ENCODE measurements at places on chromosomes 13 and 19.
A peak's percentile ranks its signal among the peaks of the same experiment; 100 is the strongest.

GRCh38 chr13:69324090-69324886 is 783.3 kb upstream of the ATXN8OS start:
- no peak overlapping the region for H3K4me3 ChIP-seq
- no peaks in the 10 kb centered on the region for H3K27me3 ChIP-seq
- H3K4me1 ChIP-seq, result no peaks in the 10 kb centered on the region
- H3K36me3 ChIP-seq, result no peaks in the 10 kb centered on the region
- no peak for DNase-seq
- H3K27ac ChIP-seq, result no peak overlapping the region

- no peak for DNase-seq
- H3K36me3 ChIP-seq, result peaks cover 44% of the 10 kb centered on the region
- H3K4me1 ChIP-seq, result peaks cover 19% of the 10 kb centered on the region
- H3K27me3 ChIP-seq, result no peaks in the 10 kb centered on the region
- no peak overlapping the region for H3K4me3 ChIP-seq
These were observed 92.1 kb downstream of the USP12 start for GRCh38 chr13:27079421-27079958.

DNA sequence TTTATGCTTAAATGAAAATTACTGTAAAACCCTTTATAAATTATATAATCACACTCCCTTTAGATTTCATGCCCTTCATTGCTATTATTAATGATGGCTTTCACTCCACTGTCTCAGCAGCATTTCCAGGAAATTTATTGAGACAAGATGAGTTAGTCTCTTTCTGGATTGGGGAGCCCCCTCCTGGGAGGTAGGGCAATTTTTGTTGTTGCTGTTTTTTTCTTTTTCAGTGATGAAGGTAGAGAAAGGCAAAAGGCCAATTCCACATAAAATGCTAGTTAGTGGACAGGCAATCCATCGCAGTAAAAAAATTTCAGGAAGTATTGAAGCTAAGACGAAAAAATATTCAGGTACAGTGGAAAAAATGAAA is 80.2 kb downstream of the TEX26 start:
- H3K4me3 ChIP-seq, result no peak overlapping the region
- H3K27ac ChIP-seq, result no peak overlapping the region
- H3K4me1 ChIP-seq, result peaks cover 4% of the 10 kb centered on the region
- no peaks in the 10 kb centered on the region for H3K36me3 ChIP-seq
- no peak for DNase-seq

DNA sequence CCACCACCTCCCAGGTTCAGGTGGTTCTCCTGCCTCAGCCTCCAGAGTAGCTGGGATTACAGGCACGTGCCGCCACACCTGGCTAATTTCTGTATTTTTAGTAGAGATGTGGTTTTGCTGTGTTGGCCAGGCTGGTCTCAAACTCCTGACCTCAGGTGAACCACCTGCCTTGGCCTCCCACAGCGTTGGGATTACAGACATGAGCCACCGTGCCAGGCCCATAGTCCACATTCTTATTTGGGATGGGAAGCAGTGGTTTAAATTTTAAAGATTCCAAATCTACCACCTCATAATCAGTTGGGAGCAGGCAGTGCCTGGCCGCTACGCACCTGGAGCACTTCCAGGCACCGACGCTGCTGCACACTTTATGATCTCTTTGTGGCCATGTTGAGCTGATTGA is 160.6 kb upstream of the SOX1 start:
- H3K36me3 ChIP-seq, result no peaks in the 10 kb centered on the region
- H3K4me1 ChIP-seq, result no peaks in the 10 kb centered on the region
- no peaks in the 10 kb centered on the region for H3K27me3 ChIP-seq

- H3K4me3 ChIP-seq, result no peak overlapping the region
- H3K4me1 ChIP-seq, result no peaks in the 10 kb centered on the region
- H3K36me3 ChIP-seq, result no peaks in the 10 kb centered on the region
- no peak overlapping the region for H3K27ac ChIP-seq
These were observed 569.9 kb downstream of the UQCRFS1 start for GRCh38 chr19:28642787-28643683.

GRCh38 chr13:92459306-92459705 is 767.3 kb upstream of the GPC6 start:
- H3K36me3 ChIP-seq, result no peaks in the 10 kb centered on the region
- no peak for DNase-seq
- H3K4me1 ChIP-seq, result no peaks in the 10 kb centered on the region

GRCh38 chr13:37306778-37307544 is 201.5 kb upstream of the CSNK1A1L start:
- no peaks in the 10 kb centered on the region for H3K36me3 ChIP-seq
- no peaks in the 10 kb centered on the region for H3K27me3 ChIP-seq
- no peak overlapping the region for H3K27ac ChIP-seq
- DNase-seq, result no peak

DNA sequence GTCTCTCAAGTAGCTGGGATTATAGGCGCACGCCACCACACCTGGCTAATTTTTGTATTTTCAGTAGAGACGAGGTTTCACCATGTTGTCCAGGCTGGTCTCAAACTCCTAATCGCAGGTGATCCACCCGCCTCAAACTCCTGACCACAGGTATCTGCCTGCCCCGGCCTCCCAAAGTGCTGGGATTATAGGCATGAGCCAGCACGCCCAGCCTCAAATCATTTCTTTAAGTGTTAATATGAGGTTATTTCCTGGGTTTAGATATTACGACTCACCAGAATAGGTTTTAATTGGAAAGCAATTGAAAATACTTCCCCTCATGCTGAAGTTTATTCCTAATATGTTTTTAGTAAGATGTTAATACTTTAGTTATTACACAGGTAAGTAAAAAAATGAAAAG is 144.5 kb downstream of the NUFIP1 start:
- no peak overlapping the region for H3K4me3 ChIP-seq
- no peaks in the 10 kb centered on the region for H3K36me3 ChIP-seq
- H3K4me1 ChIP-seq, result no peaks in the 10 kb centered on the region
- H3K27me3 ChIP-seq, result peaks cover 9% of the 10 kb centered on the region

GRCh38 chr13:48038761-48039160 is 1.2 kb downstream of the NUDT15 start:
- H3K27me3 ChIP-seq, result no peaks in the 10 kb centered on the region
- H3K4me3 ChIP-seq, result peak overlapping the region; percentile 96
- H3K36me3 ChIP-seq, result peaks cover 13% of the 10 kb centered on the region
- H3K4me1 ChIP-seq, result peaks cover 38% of the 10 kb centered on the region
- no peak for DNase-seq

DNA sequence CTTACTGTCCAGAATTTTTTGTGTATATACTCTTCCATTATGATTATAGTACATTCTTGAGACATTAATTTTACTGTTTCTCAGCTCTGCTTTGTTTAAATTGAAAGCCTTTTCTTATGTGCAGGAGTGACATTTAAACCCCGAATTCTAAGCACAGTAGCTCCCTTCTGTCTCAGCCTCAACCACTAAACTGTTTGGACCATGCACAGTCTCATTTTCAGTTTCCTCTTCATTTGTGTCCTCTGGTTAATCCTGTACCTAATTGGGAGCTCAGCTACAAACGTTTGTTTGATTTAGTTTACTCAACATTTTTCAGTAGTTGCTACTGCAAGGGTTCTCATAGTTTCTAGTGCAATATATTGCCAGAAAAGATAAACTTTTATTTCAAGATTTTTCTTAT is 206.3 kb downstream of the SLITRK5 start:
- no peak overlapping the region for H3K27ac ChIP-seq
- no peaks in the 10 kb centered on the region for H3K36me3 ChIP-seq
- H3K4me1 ChIP-seq, result no peaks in the 10 kb centered on the region
- no peak for DNase-seq
- H3K27me3 ChIP-seq, result no peaks in the 10 kb centered on the region
- no peak overlapping the region for H3K4me3 ChIP-seq

- H3K36me3 ChIP-seq, result no peaks in the 10 kb centered on the region
- no peak overlapping the region for H3K4me3 ChIP-seq
- H3K27ac ChIP-seq, result no peak overlapping the region
- peaks cover 3% of the 10 kb centered on the region for H3K27me3 ChIP-seq
- DNase-seq, result no peak
- H3K4me1 ChIP-seq, result no peaks in the 10 kb centered on the region
These were observed 126.8 kb upstream of the RNF113B start for GRCh38 chr13:98303858-98304257.

DNA sequence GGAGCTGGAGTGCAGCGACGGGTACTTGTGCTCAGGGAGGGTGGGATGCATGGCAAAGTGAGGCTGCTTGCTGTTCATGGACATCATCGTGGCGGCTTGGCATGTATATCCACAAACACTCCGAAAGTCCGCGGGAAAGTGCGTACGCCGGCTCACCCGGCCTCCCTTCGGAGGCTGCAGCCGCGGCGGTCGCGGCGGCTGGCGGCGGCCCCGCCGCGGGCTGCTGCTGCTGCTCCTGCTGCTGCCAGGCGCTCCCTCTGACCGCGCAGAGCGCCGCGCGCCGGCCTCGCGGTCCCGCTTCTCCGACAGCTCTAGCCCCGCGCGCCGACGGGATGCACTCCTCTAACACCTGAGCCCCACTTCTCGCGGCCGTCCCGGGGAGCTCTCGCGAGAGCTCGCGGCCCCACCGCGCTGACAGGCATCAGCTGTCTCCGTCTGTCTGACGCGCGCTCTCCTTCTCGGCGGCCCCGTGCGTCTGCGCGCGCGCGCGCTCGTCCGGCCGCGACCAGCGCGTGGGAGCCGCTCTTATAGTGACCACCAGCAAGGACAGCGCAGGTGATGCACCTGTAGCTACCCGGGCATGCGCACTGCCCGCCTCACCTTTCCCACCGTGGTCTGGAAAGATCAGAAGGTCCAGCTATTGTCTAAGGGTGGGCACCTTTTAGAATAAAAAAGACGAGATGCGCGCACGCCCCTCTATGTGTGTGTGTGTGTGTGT is at the start of gene POU4F1:
TSS of gene POU4F1 (minus strand) at position 313 of the 718 bp plus-strand sequence. CDS start at position 87, 226 bp downstream.
- peak within 1 kb of the TSS; percentile 74 for H3K4me3 ChIP-seq
- H3K4me1 ChIP-seq, result peaks cover 49% of the 10 kb centered on the region
- peak within 1 kb of the TSS; percentile 6 for H3K27ac ChIP-seq
- H3K27me3 ChIP-seq, result peaks cover 81% of the 10 kb centered on the region

- H3K27me3 ChIP-seq, result peaks cover 38% of the 10 kb centered on the region
- H3K27ac ChIP-seq, result no peak overlapping the region
- no peaks in the 10 kb centered on the region for H3K4me1 ChIP-seq
- DNase-seq, result no peak
- H3K36me3 ChIP-seq, result no peaks in the 10 kb centered on the region
These were observed 5.8 kb downstream of the SIGLEC6 start for GRCh38 chr19:51525651-51526050.

GRCh38 chr19:16571822-16572331 is 338 bp downstream of the SLC35E1 start:
- peaks cover 43% of the 10 kb centered on the region for H3K36me3 ChIP-seq
- H3K27me3 ChIP-seq, result no peaks in the 10 kb centered on the region
- H3K27ac ChIP-seq, result peak overlapping the region; percentile 71
- H3K4me3 ChIP-seq, result peak overlapping the region; percentile 85
- H3K4me1 ChIP-seq, result peaks cover 54% of the 10 kb centered on the region
- peak; percentile 60 for DNase-seq

GRCh38 chr19:13002166-13002898 is 7.1 kb downstream of the NFIX start:
- no peak overlapping the region for H3K27ac ChIP-seq
- no peaks in the 10 kb centered on the region for H3K4me1 ChIP-seq
- no peaks in the 10 kb centered on the region for H3K36me3 ChIP-seq
- no peak for DNase-seq

- no peaks in the 10 kb centered on the region for H3K4me1 ChIP-seq
- no peak for DNase-seq
- H3K27ac ChIP-seq, result no peak overlapping the region
- no peaks in the 10 kb centered on the region for H3K36me3 ChIP-seq
- H3K4me3 ChIP-seq, result no peak overlapping the region
These were observed 109.5 kb upstream of the MIR17HG start for GRCh38 chr13:91238036-91238435.

DNA sequence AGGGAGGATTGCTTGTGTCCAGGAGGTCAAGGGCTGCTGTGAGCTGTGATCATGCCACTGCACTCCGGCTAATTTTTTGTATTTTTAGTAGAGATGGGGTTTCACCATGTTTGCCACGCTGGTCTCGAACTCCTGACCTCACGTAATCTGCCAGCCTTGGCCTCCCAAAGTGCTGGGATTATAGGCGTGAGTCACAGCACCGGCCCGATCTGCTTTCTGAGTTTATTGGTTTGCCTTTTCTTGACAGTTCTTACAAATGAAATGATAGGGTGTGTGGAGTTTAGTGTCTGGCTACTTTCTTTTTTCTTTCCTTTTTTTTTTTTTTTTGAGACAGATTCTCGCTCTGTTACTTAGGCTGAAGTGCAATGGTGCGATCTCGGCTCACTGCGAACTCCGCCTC is 848 bp downstream of the C19orf44 start:
- no peak for DNase-seq
- peaks cover 4% of the 10 kb centered on the region for H3K36me3 ChIP-seq
- no peak overlapping the region for H3K27ac ChIP-seq
- H3K4me1 ChIP-seq, result peaks cover 17% of the 10 kb centered on the region

DNA sequence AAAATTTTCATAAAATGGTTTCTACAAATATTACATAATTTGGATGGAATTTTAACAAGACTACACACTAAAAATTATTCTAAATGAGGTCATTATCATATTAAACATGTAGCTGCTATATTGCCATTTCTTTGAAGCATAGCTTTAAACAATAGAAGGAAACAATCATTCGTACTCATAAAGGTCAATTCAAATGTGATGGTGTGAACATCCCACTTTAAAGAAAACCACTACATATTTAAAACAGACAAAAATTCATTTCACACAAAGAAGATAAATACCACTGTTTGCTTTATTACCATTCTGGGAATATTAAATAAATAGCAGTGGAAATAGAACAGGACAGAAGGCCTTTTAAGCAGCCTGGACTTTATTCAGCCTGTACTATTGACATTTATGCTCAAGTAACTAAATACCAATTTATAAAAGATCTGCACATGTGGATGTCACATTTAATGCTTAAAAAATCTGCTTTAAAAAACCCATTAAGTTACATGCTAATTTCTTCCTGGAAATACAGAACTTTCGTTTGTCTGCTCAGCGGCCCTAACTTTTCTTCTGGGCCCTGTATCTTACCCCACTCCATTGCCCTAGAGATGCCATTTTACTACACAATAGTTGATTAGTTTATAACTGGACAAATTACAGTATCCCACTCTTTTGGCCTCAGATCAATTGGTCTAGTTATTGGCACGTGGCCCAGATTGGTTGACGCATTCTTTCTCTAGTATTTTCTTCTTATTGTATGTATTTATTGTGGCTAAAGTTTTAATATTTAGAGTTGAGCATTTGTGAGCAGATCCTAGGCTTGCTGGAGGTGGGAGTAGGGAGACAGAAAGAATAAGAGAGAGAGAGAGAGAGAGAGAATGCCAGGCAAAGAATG is 215.1 kb upstream of the SPRY2 start:
- H3K27me3 ChIP-seq, result no peaks in the 10 kb centered on the region
- no peak overlapping the region for H3K4me3 ChIP-seq
- H3K4me1 ChIP-seq, result no peaks in the 10 kb centered on the region
- DNase-seq, result no peak
- no peaks in the 10 kb centered on the region for H3K36me3 ChIP-seq
- H3K27ac ChIP-seq, result no peak overlapping the region

GRCh38 chr13:71583581-71583980 is 283.4 kb downstream of the DACH1 start:
- DNase-seq, result no peak
- no peaks in the 10 kb centered on the region for H3K4me1 ChIP-seq
- H3K27me3 ChIP-seq, result no peaks in the 10 kb centered on the region
- H3K36me3 ChIP-seq, result no peaks in the 10 kb centered on the region
- H3K27ac ChIP-seq, result no peak overlapping the region

- no peak for DNase-seq
- H3K4me1 ChIP-seq, result peaks cover 25% of the 10 kb centered on the region
- H3K4me3 ChIP-seq, result peak overlapping the region; percentile 81
- H3K36me3 ChIP-seq, result peaks cover 11% of the 10 kb centered on the region
These were observed 19.4 kb downstream of the ZNF816 start for GRCh38 chr19:52943134-52943883.

Measured in activated CD4-positive, alpha-beta memory T cell treated with anti-CD3 and anti-CD28 coated beads for 36 hours (primary cell).